Natural killer cell treated with Interleukin-12 subunit alpha and Interleukin-12 subunit beta and Interleukin-15 and Interleukin-18, amount 100 ng/mL, for 72 hours (primary cell): ENCODE measurements at places on chromosomes 11 and 22. TPM values are rescaled to one million over a fixed set of nuclear protein-coding genes. Genes with fewer than 3 reads are reported as not detected.

DNA sequence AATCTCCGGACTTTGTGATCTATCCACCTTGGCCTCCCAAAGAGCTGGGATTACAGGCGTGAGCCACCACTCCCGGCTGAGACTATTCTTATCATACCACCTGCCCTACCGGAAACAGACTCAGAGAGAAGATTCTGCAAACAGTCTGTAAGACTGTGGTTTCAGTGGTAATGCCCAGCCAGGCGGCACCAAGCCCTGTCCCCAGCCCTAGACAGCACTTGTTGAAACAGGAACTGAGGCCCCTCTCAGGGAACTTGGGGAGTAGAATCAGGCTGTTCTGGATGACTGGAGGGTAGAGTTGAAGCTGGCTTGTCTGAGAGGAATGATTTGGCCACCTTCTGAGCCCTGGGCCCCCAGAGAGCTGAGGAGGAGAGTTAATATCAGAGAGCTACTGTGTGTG, 1.3 kb upstream of the INSC start:
- peak overlapping the region; percentile 58 for H3K4me3 ChIP-seq
- H3K27me3 ChIP-seq = peaks cover 21% of the 10 kb centered on the region
- H3K27ac ChIP-seq = peak overlapping the region; percentile 17
- DNase-seq = no peak

GRCh38 chr22:20563941-20564371, 56.5 kb downstream of the MED15 start:
- peaks cover 59% of the 10 kb centered on the region for H3K4me1 ChIP-seq
- no peak for DNase-seq
- H3K4me3 ChIP-seq = peak overlapping the region; percentile 65
- peak overlapping the region; percentile 85 for H3K27ac ChIP-seq

- no peak overlapping the region for H3K27ac ChIP-seq
- no peak for DNase-seq
- no peaks in the 10 kb centered on the region for H3K4me1 ChIP-seq
- no peaks in the 10 kb centered on the region for H3K27me3 ChIP-seq
- no peaks in the 10 kb centered on the region for H3K36me3 ChIP-seq
These were observed 88.7 kb downstream of the USP35 start for GRCh38 chr11:78277314-78277994.

DNA sequence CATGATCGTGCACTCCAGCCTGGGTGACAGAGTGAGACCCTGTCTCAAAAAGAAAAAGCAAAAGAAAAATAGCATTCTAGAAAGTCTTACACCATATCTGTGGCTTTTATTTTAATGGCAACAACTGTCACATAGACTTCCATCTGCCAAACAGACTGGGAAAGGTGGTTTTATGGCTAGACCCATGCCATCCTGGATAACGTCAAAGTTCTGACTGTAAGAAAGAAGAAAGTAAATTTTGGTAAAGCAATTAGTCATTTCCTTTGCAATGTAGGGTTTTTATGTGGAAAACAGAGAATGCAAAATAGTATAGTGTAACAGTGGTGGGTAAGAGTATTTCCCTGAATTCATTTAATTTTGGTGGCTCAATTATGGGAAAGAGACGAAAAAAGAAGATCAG, 75.5 kb upstream of the BARX2 start:
- H3K27ac ChIP-seq = no peak overlapping the region
- peaks cover 42% of the 10 kb centered on the region for H3K27me3 ChIP-seq
- H3K4me1 ChIP-seq = no peaks in the 10 kb centered on the region
- DNase-seq = no peak

DNA sequence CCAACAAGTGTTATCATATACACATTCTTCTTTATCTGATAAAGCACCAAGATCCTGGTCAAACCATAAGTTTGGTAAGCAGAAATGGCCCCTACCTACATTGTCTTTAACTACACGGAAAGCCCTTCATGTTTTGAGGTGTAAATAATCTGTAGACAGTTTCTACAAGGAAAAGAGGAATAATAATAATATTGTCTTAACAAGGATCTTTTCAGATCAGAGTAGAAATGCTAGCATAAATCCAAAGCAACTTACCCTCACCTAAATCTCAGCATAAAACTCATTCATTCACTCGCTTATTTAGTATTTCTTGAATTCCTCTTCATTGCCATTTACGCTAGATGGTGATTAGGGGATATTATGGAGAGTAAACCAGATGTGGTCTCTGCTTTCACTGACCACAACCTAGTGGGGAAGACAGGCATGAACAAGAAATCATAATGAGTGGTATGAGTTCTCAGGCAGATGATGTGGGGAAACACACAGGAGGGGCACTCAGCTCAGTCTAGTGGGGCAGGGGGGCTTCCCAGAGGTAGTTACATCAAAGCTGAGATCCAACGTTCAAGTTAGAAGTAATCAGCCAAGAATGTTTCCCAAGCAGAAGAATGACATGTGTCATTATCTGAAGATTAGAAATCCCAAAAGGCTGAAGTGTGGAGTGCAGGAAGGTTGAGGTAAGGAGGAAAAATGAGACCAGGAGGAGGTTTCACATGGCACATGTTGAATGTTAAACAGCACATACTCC, 65.4 kb upstream of the ZC3H12C start:
- no peak overlapping the region for H3K27ac ChIP-seq

GRCh38 chr11:77179048-77179447, 51.0 kb downstream of the MYO7A start:
- H3K27me3 ChIP-seq = no peaks in the 10 kb centered on the region
- no peak overlapping the region for H3K4me3 ChIP-seq
- no peaks in the 10 kb centered on the region for H3K4me1 ChIP-seq
- H3K27ac ChIP-seq = no peak overlapping the region
- no peaks in the 10 kb centered on the region for H3K36me3 ChIP-seq
- DNase-seq = no peak

GRCh38 chr22:37248251-37248650, 4.2 kb upstream of the RAC2 start:
- peak overlapping the region; percentile 10 for H3K4me3 ChIP-seq
- H3K4me1 ChIP-seq = peaks cover 18% of the 10 kb centered on the region
- no peaks in the 10 kb centered on the region for H3K27me3 ChIP-seq
- no peak for DNase-seq
- H3K27ac ChIP-seq = peak overlapping the region; percentile 54
- H3K36me3 ChIP-seq = no peaks in the 10 kb centered on the region

DNA sequence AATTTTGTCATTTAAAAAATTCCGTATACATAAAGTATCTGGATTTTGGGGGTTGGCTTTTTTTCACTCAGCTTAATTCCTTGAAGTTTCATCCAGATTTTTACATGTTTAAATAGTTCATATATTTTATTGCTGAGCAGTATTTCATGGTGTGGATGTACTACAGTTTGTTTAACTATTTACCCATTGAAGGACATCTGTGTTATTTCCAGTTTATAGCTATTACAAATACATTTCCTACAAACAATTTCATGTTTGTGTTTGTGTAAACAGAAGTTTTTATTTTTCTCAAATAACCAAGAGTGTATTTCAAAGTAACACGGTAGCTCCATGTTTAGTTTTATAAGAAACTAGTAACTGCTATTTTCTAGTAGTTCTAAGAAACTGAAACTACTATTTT, 299.7 kb upstream of the ANO3 start:
- H3K4me3 ChIP-seq = no peak overlapping the region
- no peaks in the 10 kb centered on the region for H3K36me3 ChIP-seq
- H3K4me1 ChIP-seq = no peaks in the 10 kb centered on the region
- no peak for DNase-seq

GRCh38 chr11:108319541-108320145, 96.8 kb downstream of the ATM start:
- no peaks in the 10 kb centered on the region for H3K4me1 ChIP-seq
- H3K4me3 ChIP-seq = no peak overlapping the region
- peak overlapping the region; percentile 10 for H3K27ac ChIP-seq
- no peaks in the 10 kb centered on the region for H3K27me3 ChIP-seq
- no peak for DNase-seq

GRCh38 chr11:316031-316701, 2.3 kb downstream of the IFITM1 start:
- H3K36me3 ChIP-seq = no peaks in the 10 kb centered on the region
- peak overlapping the region; percentile 87 for H3K4me3 ChIP-seq
- peak; percentile 78 for DNase-seq
- H3K27me3 ChIP-seq = no peaks in the 10 kb centered on the region
- H3K27ac ChIP-seq = peak overlapping the region; percentile 88

GRCh38 chr11:69880041-69880825, 61.0 kb upstream of the FGF3 start:
- H3K27me3 ChIP-seq = peaks cover 7% of the 10 kb centered on the region
- DNase-seq = peak; percentile 49
- no peaks in the 10 kb centered on the region for H3K36me3 ChIP-seq
- H3K27ac ChIP-seq = no peak overlapping the region
- H3K4me1 ChIP-seq = no peaks in the 10 kb centered on the region

- H3K4me3 ChIP-seq = no peak overlapping the region
- no peaks in the 10 kb centered on the region for H3K36me3 ChIP-seq
These were observed 180.0 kb downstream of the MAML2 start for GRCh38 chr11:96162816-96163499.

- H3K27ac ChIP-seq = no peak overlapping the region
- no peak overlapping the region for H3K4me3 ChIP-seq
- no peak for DNase-seq
- H3K27me3 ChIP-seq = no peaks in the 10 kb centered on the region
These were observed 77.5 kb upstream of the UCP3 start for GRCh38 chr11:74086242-74086884.

ARHGAP42 gene
- 5.1 TPM for total RNA-seq

HRAS gene
- total RNA-seq = 83.5 TPM

KRTAP5-2 gene
- not detected for total RNA-seq

OR52A1 gene
- total RNA-seq = not detected

CCDC116 gene
- 2.0 TPM for total RNA-seq
